ENCODE measurements at places on chromosomes 13 and 19.

DNA sequence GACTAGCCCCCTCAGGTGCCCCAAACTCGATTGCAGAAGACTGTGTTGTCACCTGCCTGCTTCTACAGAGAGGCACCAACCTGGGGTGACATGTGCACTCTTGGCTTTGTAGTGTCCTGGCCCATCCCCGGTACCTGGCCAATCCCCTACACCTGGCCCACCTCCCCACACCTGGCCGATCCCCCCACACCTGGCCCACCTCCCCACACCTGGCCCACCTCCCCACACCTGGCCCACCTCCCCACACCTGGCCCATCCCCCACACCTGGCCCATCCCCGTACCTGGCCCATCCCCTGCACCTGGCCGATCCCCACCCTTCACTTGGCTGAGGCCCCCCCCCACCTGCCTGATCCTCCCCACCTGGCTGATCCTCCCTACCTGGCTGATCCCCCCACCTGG is 25.4 kb downstream of the ATP11A start:
- no peak for DNase-seq

- DNase-seq: peak; percentile 5
Measured at GRCh38 chr13:90868321-90868920, 479.1 kb upstream of the MIR17HG start.

DNA sequence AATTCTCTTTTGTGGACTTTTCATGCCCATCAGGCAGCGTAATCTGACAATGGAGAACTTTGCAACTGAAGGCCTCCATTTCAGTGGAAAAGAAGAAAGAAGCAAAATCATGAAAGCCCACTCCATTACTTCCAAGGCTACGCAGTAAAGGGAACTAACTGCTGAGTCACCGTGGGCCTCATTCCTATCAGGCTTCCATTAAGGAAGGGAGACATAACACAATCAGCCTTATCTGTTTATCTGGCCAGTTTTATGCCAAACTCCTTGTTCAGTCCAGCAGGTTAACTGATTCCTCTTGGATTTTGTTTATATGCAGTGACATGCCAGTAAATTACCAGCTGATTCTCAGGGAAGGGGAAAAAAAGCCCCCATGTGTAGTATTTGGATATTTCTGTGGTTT is 56.8 kb upstream of the KATNAL1 start:
- DNase-seq: no peak

GRCh38 chr19:11693505-11694499 is 44.9 kb downstream of the ZNF823 start:
- DNase-seq: peak; percentile 54

DNA sequence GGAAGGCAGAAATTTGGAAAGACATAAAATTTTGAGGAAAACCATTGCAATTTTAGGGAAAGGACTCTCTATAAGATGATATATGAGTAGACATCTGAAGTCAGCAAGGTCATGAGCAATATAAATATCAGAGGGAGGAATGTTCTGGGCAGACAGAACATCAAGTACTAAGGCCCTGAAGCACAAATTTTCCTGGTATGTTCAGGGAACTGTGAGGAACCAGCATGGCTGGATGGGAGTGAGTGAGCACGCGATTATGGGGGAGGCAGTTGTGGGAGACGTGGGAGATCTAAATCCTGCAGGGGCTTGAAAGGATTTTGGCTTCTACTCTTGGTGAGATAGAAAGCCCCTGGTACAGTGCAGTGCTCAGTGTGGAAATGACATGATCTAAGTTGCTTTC is 112.0 kb downstream of the TBC1D4 start:
- DNase-seq: no peak

- DNase-seq: no peak
Measured at GRCh38 chr13:101150998-101151397, 265.3 kb downstream of the NALCN start.

DNA sequence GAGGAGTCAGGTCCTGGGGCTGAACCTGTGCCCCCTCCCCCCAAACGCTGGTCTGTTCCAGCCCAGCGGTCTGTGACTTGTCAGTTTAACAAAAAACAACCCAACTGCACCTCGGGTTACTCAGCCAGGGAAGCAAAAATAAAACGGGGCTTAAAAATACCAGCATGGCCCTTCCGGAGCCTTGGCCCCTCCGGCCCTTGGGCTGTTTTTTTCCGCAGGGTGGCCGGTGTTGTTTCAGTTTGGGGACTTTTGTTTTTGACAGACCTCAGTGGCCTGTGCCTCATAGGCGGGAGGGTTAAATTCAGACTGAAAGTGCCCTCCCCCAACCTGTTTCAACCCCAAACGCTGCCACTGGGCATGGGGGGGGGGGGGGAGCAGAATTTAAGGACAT is 4.0 kb downstream of the TCF3 start:
- DNase-seq: no peak

DNA sequence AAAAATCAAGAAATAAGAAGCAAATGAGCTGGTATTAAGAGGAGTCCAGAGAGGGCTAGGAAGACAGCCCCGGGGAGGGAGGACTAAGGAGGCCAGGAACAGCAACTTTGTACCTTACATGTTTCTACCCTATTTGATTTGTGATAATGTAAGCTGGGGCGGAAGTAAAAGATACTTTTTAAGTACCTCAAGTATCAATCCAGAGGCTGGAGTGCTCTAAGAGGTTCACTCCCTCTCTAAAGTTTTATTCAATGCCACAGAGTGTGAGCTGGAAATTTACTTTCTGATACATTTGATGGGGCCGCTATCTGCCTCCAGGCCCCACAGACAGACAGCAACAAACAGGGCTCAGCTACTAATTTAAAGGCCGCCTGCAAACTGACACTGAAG is 11.4 kb downstream of the MLLT1 start:
- DNase-seq: no peak

DNA sequence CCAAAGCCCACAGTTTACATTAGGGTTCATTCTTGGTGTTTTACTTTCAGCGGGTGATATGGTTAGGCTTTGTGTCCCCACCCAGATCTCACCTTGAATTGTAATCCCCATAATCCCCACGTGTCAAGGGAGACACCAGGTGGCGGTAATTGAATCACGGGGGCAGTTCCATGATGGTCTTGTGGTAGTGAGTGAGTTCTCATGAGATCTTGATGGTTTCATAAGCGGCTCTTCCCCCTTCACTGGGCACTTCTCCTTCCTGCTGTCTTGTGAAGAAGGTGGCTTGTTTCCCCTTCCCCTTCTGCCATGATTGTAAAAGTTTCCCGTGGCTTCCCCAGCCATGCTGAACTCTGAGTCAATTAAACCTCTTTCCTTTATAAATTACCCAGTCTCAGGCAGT is 12.0 kb downstream of the FPR2 start:
- DNase-seq: no peak

DNA sequence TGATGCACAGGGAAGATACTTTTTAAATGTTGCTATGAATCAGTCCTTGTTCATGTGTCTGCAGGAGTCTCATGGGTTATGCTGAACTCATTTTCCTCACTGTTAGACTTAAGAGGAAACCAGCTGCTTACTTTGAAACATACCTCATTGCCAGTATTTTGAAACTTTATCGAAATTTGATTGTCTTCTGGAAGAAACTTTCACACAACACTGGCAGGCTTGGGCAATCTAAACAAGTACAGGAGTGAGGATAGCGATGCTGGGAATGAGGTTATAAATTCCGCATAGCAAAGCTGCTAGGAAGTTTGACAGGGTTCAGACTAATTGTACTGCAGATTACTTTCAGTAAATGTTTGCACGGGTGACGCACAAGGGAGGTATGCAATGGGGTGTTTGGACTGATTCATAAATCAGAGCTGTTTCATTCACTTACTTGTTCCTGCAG is 245.7 kb downstream of the DNAJC15 start:
- peak; percentile 67 for DNase-seq

DNA sequence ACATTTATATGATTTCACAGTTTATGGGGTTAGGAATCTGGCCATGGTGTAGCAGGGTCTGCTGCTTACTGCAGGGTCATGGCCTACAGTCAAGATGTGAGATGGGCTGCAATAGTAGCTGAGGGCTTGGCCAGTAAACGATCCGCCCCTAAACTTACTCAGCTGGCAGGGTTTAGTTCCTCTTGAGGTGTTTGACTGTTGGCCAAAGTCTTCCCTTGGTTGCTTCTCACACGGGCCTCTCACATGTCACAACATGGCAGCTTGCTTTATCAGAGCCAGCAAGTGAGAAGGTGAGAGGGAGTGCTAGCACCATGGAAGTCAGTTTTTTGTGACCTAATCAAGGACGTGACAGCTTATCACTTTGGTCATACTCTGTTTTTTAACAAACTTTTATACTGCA is 77.1 kb downstream of the DNAJC3 start:
- no peak for DNase-seq

- no peak for DNase-seq
Measured at GRCh38 chr13:34620862-34621261, 321.2 kb upstream of the NBEA start.

GRCh38 chr19:11535792-11536595 is 2.7 kb upstream of the CNN1 start:
- peak; percentile 98 for DNase-seq

DNA sequence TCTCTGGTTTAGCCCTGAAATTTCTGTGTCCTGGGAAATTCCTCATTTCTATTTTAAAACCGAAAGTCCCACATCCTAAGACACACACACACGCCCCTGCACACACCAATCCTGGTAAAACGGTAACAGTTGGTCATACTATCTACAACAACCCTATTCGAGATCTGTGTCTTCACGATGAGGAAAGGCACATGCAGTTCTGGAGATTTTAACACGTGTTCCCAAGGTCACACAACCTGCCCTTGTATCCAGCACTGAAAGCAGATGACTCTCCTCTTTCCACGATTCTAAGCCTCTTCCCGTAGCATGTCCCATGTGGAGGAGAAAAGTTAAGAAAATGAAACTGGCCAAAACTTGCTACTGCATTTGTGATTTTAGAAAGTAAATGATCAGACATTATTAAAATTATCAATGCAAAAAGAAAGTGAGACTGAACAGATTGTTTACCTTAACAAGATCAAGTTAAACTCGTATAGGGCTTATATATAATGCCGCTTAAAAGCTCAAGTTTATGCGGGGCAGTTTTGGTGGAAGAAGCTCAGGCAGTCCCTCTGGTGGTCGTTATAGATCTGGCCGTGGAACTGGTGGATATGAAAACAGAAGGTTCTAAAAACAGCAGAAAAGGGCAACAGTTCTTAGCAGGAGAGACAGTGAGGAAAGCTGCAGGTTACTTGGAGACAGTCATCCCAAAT is 32.7 kb downstream of the VSTM1 start:
- DNase-seq: no peak

- no peak for DNase-seq
Measured at GRCh38 chr19:612941-613340, 20.4 kb downstream of the POLRMT start.

GRCh38 chr13:109904218-109904617 is 117.8 kb upstream of the IRS2 start:
- no peak for DNase-seq

GRCh38 chr13:98512774-98513665 is 63.9 kb downstream of the STK24 start:
- no peak for DNase-seq

GRCh38 chr19:1901940-1902404 is 3.2 kb upstream of the ADAT3 start:
- no peak for DNase-seq

DNA sequence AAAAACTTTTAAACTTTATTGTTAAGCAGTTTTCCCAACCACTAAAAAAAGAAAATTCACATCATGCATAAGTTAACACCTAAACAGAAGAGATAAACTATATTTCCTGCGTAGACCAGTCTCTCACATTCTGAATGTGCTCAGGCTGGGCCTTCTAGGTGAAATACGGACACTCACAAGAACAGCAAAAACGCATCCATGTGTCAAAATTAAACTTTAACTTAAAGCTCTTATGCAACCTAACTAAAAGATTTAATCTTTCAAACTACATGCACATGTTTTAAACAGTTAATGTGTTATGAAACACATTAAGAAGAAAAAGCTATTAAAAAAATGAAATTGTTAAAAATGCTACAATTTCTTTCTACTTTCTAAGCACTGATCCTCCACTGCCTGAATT is 2.6 kb downstream of the SAFB2 start:
- no peak for DNase-seq

- no peak for DNase-seq
Measured at GRCh38 chr13:101303521-101303920, 112.8 kb downstream of the NALCN start.

DNA sequence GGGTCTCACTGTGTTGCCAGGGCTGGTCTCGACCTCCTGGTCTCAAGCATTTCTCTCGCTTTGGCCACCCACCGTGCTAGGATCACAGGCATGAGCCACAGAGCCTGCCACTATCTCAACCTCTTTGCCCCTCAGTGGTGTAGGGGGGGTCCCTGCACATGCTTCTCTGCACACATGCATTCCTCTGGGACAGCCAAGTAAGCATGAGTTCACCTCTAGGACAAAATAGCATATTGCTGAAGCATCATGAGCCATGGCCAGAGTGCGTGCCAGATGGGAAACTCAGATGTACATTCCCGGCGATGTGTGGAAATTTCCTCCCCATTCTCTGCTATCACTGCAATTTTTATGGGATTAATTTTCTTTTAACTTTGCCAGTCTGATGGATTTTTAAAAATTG is 23.1 kb downstream of the CHAF1A start:
- peak; percentile 79 for DNase-seq

DNA sequence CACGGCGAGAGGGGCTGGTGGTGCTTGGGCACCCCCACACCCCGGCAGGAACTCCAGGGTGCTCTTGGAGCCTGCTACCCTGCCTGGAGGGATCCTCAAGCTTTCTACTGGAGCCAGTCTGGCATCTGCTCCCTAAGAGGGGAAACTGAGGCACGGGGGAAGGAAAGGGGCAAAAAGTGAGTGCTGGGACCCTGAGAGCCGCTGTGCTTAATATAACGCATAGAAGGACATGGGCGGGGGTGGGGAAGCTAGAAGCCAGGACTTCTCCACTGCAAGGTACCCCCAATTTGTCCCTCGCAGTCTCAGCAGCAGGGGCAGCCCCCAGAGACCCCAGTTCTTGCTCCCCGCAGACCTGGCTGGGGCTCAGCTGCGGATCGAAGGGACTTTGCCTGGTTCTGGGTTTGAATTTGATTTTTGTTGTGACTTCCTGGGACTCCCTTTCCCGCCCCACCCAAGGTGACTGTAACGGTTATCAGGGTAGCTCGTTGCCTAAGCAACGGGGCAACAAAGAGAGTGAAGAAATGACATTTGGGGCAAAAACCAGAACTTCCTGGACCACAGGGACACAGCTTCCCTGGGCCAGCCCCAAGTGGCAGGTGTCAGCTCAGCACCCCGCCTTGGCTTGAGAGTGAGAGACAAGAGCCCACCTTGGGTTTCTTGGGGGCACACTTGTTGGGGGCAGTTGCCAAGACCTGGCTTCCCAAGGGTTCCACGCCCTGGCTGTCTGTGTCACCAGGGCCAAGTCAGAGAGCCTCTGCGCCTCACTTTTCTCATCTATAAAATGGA is 638 bp downstream of the ADGRE5 start:
- DNase-seq: peak; percentile 52

DNA sequence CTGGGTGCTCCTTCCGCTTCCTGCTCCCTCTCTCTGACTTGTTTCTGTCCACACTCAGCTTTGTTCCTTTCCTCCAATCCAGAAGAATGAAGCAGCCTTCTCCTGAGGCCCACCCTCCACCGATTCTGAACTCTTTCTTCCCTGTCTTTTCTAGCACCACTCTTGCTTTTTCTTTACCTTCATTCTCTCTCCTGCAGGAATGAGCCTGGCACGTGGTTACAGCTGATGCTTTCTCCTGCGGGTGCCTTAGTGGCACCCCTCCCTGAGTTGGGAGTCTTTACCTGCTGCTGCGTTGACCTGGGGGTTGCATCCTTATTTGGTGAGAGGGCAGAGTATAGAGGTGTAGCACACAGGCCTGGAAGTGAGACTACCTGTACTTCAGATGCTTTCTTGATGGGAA is 6.2 kb downstream of the UBAC2 start:
- DNase-seq: no peak

Measured in AG08396 (cell line).